Bladder microvascular endothelial cell (primary cell): ENCODE measurements at places on chromosomes 11 and 22. TPM values are rescaled to one million over a fixed set of nuclear protein-coding genes. Genes with fewer than 3 reads are reported as not detected.

The CTSW gene
- under 0.01 TPM in 1 of 2 replicates, not detected in the other for total RNA-seq

The OR52B4 gene
- total RNA-seq, result not detected in 2 replicates

The YPEL4 gene
- 0.16 TPM in 1 of 2 replicates, not detected in the other for total RNA-seq

The CDC42EP1 gene
- total RNA-seq, result 13.3 and 18.5 TPM in 2 replicates

The OSBP2 gene
- total RNA-seq, result 3.9 and 22.5 TPM in 2 replicates

The KRTAP5-2 gene
- total RNA-seq, result not detected in 2 replicates

The USH1C gene
- not detected in 2 replicates for total RNA-seq

The SLC25A22 gene
- total RNA-seq, result 6.3 and 11.2 TPM in 2 replicates

The OSM gene
- total RNA-seq, result not detected in 2 replicates

The SIAE gene
- 11.2 and 18.4 TPM in 2 replicates for total RNA-seq

The SYNGR1 gene
- 0.49 and 1.5 TPM in 2 replicates for total RNA-seq

The CDC42BPG gene
- total RNA-seq, result 0.16 and 0.25 TPM in 2 replicates
